T-helper 1 cell treated with Interleukin-12 subunit alpha and Interleukin-12 subunit beta and Interleukin-4 antibody, amounts not matched to agents 30 ng/mL and 1 ng/mL, for 36 hours (primary cell): ENCODE measurements at places on chromosomes 6 and 20. TPM values are rescaled to one million over a fixed set of nuclear protein-coding genes. Genes with fewer than 3 reads are reported as not detected.

PTCRA gene
- not detected in 2 replicates for total RNA-seq

DACT2 gene
- 0.59 and 0.78 TPM in 2 replicates for total RNA-seq

CCHCR1 gene
- 36.5 and 42.4 TPM in 2 replicates for total RNA-seq

NRSN1 gene
- total RNA-seq = not detected in 2 replicates

NMBR gene
- not detected in 2 replicates for total RNA-seq

GTF3C6 gene
- 100 and 105 TPM in 2 replicates for total RNA-seq

LAMP5 gene
- not detected in 2 replicates for total RNA-seq

SLC2A10 gene
- total RNA-seq = not detected in 2 replicates

NUP153 gene
- 104 TPM in 2 replicates for total RNA-seq

GJA1 gene
- not detected in 2 replicates for total RNA-seq

MRPS18B gene
- 37.9 and 39.0 TPM in 2 replicates for total RNA-seq

BCAS1 gene
- 0.12 TPM in 1 of 2 replicates, not detected in the other for total RNA-seq

DCDC2 gene
- not detected in 2 replicates for total RNA-seq

BTN1A1 gene
- total RNA-seq = not detected in 2 replicates

GPLD1 gene
- 0.34 and 0.59 TPM in 2 replicates for total RNA-seq

LIN28B gene
- not detected in 2 replicates for total RNA-seq

GPX5 gene
- not detected in 2 replicates for total RNA-seq

TRIM10 gene
- total RNA-seq = 0.34 and 0.37 TPM in 2 replicates

SLC32A1 gene
- total RNA-seq = not detected in 2 replicates

CCN2 gene
- not detected in 2 replicates for total RNA-seq

GRIK2 gene
- total RNA-seq = not detected in 2 replicates

SDC4 gene
- 89.7 and 90.4 TPM in 2 replicates for total RNA-seq

SLC17A1 gene
- 0.15 TPM in 1 of 2 replicates, not detected in the other for total RNA-seq
